ENCODE measurements at places on chromosomes 7 and 10.

- DNase-seq = no peak
Observed at GRCh38 chr7:116583653-116584052, 58.8 kb downstream of the CAV1 start.

DNA sequence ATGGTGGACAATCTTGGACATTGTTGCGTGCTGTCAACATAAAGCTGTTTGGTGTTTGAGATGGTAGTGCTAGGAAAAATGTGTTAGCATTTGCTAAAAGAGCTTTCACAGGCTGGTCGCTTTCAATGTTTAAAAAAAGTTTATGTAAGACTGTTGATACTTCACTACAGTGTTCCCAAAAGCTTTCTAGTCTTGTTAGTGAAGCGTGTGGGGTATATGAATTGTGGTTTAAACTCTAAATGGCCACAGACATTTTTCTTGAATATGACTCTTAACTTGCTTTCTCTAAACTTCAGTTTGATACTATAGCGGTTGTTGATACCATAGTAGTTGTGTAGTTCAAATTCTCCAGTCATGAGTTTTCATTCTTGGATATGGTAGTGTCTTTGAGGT lies 44.9 kb downstream of the MCU start:
- DNase-seq = no peak

GRCh38 chr7:106060394-106060920 lies 51.7 kb downstream of the SYPL1 start:
- no peak for DNase-seq

DNA sequence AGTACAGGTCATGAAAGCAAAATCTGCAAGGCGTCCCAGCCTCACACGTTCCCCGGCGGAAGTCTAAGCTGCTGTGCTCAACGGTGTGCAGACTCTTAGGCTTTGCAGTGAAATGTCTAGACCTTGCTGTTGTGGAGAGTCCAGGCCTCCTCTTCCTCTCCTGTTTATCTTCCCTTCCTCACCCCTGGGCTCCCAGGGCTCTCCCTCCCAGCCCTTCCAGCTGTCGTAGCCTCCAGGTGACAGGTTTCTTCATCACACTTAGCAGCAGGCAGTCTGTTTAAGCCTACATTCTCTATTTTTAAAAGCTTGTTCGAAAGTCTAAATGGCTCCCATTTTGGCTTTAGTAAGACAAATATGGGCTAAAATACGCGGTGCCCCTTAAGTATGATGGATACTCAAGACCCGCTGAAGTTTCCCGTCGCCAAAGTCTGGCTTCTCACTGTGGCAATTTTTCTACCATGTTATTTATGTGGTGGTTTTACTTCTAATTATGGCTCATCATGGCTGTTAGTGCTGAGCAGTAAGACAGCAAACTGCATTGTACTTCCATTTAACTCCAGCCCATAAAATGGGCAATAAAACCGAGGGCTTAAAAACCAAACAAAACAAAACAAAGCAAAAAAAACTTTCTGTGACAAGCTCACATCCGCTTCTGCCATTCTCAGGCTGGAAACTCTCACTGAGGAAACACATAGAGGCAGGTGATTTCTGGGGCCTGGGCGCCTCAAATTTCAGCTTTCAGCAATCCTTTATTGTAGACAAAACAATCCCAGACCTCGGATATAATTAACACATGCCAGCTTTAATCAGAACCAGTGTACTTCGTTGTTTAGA lies 243.2 kb downstream of the SNX10 start:
- no peak for DNase-seq

DNA sequence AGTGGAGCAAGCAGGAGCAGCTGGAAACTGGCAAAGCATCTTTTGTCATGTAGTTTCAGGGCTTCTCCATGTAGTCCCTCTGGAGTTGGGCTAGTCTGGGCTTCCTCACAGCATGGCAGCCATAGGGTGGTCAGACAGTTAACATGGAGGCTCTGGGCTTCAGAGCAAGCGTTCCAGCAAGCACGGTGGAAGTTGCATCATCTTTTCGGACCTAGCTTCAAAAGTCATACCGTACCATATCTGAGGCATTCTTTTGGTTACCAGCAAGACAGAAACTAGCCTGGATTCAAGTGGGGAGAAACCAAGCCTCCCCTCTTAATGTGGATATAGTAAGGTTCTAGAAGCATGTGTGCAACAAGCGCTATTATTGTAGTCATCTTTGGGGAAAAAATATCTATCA lies 135.0 kb downstream of the HTR7 start:
- DNase-seq = no peak

DNA sequence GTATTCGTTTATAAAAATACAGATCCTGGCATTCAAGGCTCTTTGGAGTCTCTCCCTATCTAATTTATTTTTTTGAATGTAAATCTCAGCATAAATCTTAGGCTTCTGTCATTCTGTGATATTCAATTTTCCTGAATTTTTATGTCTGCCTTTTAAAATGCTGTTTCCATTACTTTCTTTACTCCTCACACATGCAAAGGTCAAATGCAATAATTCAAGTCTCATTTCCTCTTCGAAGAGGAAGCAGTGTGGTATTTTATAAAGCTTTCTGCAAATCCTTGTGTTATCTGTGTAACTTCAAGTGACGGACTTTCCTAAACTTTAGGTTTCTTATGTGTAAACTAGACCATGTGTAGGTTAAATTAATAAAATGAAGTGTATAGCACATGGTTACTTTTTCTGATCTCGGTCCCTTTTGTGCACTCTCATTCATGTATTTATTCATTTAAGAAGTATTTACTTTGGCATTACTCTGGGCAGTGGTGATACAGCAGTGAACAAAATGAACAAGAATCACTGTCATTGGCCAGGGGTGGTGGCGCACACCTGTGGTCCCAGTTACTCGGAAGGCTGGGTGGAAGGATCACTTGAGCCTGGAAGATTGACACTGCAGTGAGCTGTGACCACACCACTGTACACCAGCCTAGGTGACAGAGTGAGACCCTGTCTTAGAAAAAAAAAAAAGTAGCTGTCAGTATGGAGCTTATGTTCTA lies 332.2 kb downstream of the EXOC4 start:
- DNase-seq = no peak

DNA sequence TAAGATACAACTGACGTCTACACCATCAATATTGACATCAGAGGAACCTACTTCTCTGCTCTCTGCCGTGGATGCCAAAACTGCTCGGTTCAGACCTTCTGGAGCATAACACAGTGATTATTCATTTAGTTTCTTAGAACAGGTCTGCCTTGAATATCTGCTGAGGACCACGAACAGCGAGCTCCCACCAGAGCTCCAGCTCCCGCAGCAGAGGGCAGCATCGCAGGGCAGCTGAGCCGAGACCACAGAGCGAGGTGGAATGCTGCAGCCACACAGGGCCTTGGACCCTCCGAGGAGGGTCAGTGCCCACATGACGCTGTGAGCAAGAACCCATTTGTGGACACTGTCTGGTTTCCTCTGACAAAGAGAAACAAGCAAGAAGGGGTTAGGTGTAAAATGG lies 6.8 kb downstream of the VIPR2 start:
- no peak for DNase-seq

- DNase-seq = no peak
Observed at GRCh38 chr10:154348-154747, 19.1 kb downstream of the ZMYND11 start.

DNA sequence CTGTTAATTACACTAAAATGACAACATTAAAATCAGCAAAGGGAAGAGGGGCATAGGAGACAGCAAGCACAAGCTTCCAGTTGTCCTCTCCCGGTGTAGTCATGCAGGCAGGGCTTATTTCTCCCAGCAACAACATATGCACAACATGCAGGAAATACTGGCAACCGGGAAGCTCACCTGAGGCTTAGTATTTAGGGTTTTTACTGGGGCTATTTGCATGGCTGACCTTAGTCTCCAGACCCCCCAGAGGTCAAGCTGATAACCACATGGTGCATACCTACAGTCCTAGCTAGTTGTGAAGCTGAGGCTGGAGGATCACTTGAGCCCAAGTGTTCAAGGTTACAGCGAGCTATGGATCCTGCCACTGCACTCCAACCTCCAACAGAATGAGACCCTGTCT lies 12.8 kb upstream of the JMJD1C start:
- DNase-seq = no peak

DNA sequence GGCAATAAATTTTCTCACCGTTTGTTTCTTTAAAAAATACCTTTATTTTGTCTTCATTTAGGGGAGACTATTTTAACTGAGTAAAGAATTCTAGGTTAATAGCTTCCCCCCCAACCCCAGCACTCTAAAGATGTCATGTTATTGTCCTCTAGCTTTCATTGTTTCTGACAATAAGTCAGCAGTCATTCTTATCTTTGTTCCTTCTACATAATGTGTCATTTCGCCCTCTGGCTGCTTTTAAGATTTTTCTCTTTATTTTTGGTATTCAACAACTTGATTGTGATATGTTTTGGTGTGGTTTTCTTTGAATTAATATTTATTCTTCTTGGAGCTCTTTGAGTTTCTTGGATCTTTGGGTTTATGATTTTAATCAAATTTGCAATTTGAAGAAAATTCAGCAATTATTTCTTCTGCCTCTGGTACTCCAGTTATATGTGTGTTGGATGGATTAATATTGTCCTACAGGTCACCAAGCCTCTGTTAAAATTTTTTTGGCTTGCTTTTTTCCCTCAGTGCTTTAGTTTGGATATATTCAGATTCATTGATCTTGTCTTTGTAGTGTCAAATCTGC lies 64.6 kb upstream of the ELN start:
- DNase-seq = no peak

DNA sequence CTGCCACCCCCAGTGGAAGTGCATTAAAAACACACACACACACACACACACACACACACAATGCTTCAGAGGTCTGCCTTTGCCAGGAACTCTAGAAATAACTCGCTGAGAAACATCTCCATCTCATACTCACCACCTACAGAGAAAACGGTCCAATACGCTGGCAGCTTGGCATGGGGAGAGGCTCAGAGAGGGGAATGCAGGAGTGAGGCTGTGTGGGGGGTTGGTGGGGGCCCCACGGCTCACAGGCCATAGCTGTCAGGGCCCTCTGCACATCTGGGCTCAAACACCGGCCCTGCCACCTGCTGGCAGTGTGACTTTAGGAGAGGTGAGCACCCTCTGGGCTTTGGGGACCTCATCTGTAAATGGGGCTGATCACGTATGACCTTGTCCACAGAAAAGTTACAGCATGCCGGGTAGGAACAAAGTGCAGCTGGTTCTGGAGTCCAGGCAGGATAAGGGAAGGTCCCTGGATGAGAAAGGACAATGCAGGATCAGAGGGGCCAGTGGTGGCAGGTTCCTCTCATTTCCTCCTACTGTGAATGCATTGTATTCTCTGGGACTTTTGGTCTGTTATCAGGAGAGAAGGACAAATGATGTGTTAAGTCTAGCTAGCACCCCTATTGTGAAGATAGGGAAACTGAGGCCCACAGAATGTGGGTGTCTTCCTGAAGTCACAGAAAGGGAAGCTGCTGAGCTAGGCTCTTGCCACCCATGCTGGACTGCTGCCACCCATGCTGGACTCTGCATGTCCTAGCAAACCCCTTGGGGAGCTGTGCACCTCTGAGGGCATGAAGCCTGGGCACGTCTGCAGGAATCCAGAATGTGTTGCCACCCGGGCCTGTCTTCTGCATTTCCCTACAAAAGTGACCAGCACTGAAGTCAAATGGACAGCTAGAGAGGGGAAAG lies 404.6 kb downstream of the RPS24 start:
- no peak for DNase-seq

DNA sequence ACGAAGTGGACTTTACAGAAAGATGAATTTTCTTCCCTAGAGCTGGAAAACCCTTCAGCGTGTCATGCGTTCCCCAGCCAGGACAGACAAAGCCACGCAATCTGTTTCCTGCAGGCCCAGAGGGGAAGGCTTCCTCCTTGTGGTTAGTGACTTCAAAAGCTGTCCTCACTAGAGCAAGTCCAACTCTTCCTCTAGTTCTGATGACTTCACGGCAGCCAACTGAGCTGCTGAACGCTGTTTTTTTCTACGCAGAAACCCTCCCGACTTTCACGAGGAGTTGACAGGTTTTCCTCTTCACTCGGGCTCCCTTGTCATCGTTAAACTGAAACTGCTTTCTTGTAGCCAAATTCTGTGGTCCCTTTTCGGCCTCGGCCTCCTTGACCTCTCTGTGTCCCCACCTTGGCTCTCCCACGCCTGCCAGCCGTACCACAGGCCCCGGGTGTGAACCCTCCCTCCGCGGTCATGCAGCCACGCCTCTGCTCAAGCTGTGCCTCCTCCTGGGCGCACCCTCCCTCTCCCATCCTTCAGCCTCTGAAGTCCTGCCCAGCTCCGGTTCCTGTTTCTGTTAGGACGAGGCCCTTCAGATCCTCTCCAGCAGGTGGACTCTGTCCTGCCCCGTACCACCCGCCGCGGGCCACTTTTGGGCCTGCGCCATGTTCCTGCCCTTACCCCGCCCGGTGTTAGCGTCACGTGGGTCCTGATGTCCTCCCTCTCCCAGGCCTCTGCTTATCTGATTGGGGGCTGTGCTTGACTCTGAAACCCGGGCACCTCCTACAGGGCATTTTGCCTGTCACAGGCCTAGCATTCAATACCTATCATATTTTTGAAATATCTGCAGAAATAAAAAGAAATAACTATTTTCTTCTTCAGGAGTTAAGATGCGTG lies 39.3 kb downstream of the CUX1 start:
- DNase-seq = peak; percentile 84

DNA sequence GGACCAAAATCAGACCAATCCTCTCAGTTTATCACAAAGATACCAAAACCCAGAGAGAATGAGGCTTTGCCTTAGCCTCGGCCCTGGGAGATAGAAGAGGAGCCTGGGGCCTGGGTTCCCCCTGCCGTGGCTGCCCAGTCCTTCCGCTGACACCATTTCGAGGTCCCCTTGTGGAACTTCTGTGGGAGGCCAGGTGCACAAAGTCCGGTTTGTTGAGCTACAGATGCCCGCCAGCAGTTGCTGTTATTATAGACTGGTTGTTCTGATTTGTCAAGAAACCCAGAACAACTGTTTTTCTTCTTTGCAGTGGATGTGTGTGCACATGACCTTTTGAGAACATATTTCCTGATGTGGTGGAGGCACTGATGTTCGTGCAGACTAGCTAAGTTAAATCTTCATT lies 47.6 kb downstream of the CUX1 start:
- no peak for DNase-seq

- DNase-seq = no peak
Observed at GRCh38 chr10:119211176-119211575, 3.8 kb downstream of the GRK5 start.

DNA sequence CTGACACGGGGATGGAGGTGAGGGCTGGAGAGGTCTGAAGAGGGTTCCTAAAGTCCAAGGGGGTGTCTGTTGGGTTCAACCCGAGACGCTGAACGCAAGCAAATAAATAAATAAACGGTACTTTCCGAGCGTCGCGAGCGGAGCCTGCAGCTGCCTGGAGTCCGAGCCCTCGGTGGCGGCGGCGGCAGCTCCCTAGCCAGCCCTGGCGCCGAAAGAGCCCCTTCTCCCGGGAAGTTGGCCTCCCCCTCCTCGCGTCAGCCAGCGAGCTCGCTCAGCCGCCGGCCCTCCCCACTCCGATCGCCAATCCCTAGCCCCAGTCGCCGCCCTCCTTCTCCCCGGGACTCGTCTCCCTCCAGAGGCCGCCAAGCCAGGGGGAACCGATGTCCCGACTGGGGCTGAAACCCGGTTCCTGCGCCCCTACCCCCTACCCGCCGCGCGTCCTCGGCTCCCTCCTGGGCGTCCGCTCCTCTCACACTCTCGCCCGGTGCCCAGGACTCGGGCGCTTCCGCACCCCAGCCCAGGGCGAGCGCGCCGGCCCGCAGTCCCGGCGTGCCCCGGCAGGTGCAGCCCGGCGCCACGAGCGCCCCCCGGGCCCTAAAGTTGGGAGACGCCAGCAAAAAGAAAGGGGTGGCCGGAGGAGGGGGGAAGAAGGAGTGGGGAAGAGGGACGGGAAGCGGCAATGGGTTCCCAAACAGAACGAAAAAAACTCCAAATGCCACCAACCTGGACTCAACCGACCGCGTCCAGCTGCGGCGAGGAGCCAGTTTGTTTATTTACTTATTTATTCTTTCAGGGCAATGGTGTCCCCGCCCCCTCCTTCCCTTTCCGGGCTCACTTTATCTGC lies at the start of gene GFRA1:
Gene GFRA1, minus strand, starts transcription at position 767 of the 844 bp plus-strand sequence. CDS start 1,177 bp downstream, outside the sequence.
- DNase-seq = no peak
